ENCODE measurements at places on chromosomes 4 and X. TPM values are rescaled to one million over a fixed set of nuclear protein-coding genes. Genes with fewer than 3 reads are reported as not detected.

SRPX gene
- 26.7 TPM for total RNA-seq

GRCh38 chr4:22077571-22077970 lies 129.0 kb upstream of the KCNIP4 start:
- H3K4me1 ChIP-seq = no peaks in the 10 kb centered on the region
- no peaks in the 10 kb centered on the region for H3K36me3 ChIP-seq
- no peak overlapping the region for H3K4me3 ChIP-seq

DNA sequence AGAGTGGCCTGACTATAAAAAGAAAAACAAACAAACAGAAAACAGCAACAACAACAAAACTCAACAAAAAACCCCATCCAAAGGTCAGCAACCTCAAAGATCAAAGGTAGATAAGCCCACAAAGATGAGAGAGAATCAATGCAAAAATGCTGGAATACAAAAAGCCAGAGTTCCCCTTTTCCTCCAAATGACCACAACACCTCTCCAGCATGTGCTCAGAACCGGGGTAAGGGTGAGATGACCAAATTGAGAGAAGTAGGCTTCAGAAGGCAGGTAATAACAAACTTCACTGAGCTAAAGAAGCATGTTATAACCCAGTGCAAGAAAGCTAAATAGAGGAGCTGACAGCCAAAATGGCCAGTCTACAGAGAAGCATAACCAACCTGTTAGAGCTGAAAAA lies 43.5 kb upstream of the ANTXR2 start:
- H3K36me3 ChIP-seq = no peaks in the 10 kb centered on the region
- no peak overlapping the region for H3K4me3 ChIP-seq
- no peak for DNase-seq
- no peak overlapping the region for H3K27ac ChIP-seq

DNA sequence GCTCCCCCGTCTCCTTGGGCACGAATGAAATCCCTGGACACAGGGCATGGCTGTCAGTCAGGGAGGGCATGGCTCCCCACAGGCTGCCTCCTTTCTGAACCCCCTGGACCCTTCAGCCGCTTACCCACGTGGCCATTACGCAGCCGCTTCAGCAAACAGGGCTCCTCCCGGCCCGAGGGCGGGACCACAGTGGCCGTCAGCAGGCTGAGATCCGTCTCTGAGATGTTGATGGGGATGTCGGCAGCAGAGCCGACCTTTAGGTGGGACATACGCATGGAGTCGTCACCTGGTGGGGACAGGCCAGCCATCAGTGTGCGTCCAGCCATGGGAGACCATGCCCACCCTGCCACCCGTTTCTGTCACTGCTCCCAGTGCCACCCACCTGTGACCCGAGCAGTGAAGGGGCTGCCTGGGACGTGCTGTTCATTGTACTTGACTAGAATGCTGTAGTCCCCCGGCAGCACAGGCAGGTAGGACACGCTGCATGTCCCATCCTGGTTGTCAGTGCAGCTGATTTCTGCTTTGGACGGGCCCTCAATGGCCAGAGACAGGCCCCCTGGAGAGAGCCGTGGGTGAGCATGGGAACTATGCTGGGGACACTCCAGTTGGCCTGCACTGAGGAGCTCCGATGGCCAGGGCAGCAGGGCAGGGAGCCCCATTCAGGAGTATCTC lies 21.1 kb downstream of the FLNA start:
- H3K27me3 ChIP-seq = no peaks in the 10 kb centered on the region
- no peak overlapping the region for H3K27ac ChIP-seq
- H3K4me1 ChIP-seq = no peaks in the 10 kb centered on the region

DNA sequence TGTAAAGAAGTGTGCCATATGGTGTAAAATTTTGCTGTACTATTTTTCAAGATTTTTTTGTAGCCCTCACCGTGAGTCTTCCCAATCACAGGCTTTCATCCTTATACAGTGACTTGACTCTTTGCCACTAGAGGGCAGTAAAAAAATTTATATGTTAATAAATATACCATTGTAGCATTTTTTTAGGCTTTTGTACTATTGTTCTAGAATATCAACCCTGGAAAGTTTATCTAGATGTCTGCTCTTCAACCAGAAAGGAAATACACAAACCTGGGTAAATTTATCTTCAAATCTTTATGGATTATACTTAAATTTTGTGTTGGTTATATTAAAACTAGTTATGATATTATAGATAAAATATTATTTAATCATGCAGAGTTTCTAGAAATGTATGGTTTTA lies 235.3 kb downstream of the TENM3 start:
- H3K4me3 ChIP-seq = no peak overlapping the region
- H3K27ac ChIP-seq = no peak overlapping the region
- peaks cover 14% of the 10 kb centered on the region for H3K4me1 ChIP-seq
- no peak for DNase-seq

GRCh38 chrX:73457306-73457705 lies 10.5 kb downstream of the CDX4 start:
- no peaks in the 10 kb centered on the region for H3K36me3 ChIP-seq
- H3K27me3 ChIP-seq = peaks cover 6% of the 10 kb centered on the region
- H3K4me3 ChIP-seq = no peak overlapping the region
- no peak for DNase-seq
- no peak overlapping the region for H3K27ac ChIP-seq
- H3K4me1 ChIP-seq = no peaks in the 10 kb centered on the region

DNA sequence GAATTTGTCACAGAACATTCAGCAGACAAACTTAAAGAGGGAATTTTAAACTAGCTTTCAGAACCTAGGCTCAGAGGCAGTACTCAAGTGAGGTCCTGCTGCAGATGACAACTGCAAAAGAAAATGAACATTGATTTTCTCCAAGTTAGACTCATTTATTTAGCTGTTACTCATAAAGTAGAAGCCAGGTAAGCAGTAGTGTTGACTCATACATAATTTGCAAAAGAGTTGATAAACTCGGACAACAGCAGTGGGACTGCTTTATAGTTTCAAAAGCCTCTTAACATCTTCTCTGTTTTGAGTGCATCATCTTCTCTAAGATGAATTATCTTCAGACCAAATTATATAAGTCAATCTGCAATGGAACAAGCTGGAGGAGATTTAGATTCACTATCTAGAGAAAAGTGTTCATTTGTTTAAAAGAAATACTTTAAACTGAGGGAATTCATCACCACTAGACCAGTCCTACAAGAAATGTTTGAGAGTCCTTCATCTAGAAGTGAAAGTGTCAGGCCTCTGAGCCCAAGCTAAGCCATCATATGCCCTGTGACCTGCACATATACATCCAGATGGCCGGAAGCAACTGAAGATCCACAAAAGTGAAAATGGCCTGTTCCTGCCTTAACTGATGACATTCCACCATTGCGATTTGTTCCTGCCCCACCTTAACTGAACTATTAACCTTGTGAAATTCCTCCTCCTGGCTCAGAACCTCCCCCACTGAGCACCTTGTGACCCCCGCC lies 49.5 kb downstream of the COQ2 start:
- H3K27me3 ChIP-seq = no peaks in the 10 kb centered on the region
- H3K36me3 ChIP-seq = no peaks in the 10 kb centered on the region
- no peak overlapping the region for H3K4me3 ChIP-seq
- no peak overlapping the region for H3K27ac ChIP-seq
- no peaks in the 10 kb centered on the region for H3K4me1 ChIP-seq

- H3K4me3 ChIP-seq = no peak overlapping the region
- H3K27me3 ChIP-seq = no peaks in the 10 kb centered on the region
- no peaks in the 10 kb centered on the region for H3K4me1 ChIP-seq
Measured at GRCh38 chr4:39169426-39169825, 12.9 kb upstream of the WDR19 start.

DNA sequence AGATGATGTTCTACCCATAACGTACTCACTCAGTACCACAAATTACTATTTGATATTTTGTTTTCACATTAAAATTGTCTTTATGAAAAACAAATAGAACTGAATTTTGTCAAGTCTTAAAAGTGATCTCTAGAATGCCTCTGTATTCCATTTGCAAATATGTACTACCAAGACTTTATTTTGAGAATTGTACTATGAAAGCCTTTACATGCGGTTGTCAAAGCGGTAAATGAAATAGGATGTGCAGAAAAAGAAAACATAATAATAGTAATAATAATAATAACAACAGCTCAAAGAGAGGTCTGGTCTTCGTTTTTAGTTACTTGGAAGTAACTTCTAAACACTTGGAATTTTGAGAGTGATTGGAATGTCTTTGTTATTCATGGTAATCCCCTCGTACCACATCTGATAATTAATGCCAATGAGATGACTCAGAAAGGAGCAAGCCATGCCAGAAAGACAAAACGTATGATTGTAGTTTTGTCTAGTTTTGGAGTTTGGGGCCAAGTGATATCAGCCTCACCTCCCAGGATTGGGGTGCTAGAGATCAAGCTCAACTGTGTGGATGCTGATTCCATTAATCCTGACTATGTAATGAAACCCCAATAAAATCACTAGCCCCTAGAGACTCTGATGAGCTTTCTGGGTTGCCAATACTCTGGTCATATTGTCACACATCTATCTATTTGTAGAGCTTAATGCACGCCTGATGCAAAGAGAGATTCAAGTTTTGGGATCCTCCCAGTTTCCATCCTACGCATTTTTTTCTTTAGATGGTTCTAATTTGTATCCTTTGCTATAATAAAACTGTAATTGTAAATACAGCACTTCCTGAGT lies 20.2 kb upstream of the CTSO start:
- H3K4me3 ChIP-seq = no peak overlapping the region
- no peaks in the 10 kb centered on the region for H3K27me3 ChIP-seq
- H3K27ac ChIP-seq = no peak overlapping the region
- no peaks in the 10 kb centered on the region for H3K4me1 ChIP-seq

DNA sequence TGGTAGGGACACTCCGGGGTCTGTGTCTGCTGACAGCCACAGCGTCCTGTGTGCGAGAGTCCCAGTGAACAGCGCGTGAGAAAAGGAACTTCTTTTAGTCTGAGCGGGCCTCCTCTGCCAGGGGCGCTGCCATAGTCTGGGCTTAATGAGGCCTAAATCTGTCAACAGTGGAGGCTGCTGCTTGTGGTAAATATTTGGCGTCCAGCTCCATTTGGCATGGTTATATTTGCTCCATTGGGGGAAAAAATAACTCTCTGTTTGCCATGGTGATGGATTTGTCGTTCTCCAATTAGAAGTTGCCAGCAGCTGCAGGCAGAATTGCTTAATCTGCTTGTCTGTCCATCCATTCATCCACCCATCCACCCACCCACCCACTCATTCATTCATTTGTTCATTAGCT lies 71.4 kb upstream of the PSAPL1 start:
- no peaks in the 10 kb centered on the region for H3K36me3 ChIP-seq
- no peaks in the 10 kb centered on the region for H3K4me1 ChIP-seq
- H3K27me3 ChIP-seq = peaks cover 6% of the 10 kb centered on the region
- DNase-seq = no peak
- H3K4me3 ChIP-seq = no peak overlapping the region

- no peak for DNase-seq
- H3K36me3 ChIP-seq = no peaks in the 10 kb centered on the region
- H3K4me1 ChIP-seq = no peaks in the 10 kb centered on the region
- no peaks in the 10 kb centered on the region for H3K27me3 ChIP-seq
Measured at GRCh38 chr4:113112338-113112978, 63.0 kb downstream of the ANK2 start.

DNA sequence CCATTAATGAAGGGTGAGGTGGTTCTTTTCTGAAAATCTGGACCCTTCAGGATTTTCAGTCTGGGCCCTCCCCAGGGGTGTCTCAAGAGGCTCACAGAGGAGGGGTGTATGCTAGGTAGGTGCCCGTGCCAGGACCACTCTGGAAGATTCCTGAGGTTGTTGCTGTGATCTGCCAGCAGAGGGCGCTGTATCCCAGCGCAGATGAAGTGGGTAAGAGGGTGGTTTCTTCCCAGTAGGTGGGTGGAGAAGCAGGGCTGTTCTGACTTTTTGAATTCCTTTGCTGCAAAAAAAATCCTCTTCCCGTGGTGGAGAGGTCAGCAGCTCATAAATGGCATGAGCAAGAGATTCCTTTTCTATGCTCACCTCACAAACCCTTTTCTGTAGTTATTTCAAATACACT lies 51.1 kb downstream of the SCML1 start:
- DNase-seq = no peak
- no peaks in the 10 kb centered on the region for H3K27me3 ChIP-seq
- H3K27ac ChIP-seq = no peak overlapping the region
- H3K36me3 ChIP-seq = no peaks in the 10 kb centered on the region
- no peaks in the 10 kb centered on the region for H3K4me1 ChIP-seq

GRCh38 chrX:7091923-7092322 lies 55.6 kb upstream of the STS start:
- H3K4me1 ChIP-seq = no peaks in the 10 kb centered on the region
- no peaks in the 10 kb centered on the region for H3K36me3 ChIP-seq
- no peak overlapping the region for H3K27ac ChIP-seq
- DNase-seq = no peak

XK gene
- total RNA-seq = 8.8 TPM

Data from gastrocnemius medialis (tissue), 4 donors.